Epithelial cell of proximal tubule (primary cell): ENCODE measurements at places on chromosomes 2 and 18. TPM values are rescaled to one million over a fixed set of nuclear protein-coding genes. Genes with fewer than 3 reads are reported as not detected.
A peak's percentile ranks its signal among the peaks of the same experiment; 100 is the strongest.

Gene IL1RL1
- total RNA-seq = 0.58 and 4.7 TPM in 2 replicates

Gene RAX
- not detected in 2 replicates for total RNA-seq

Gene POTEI
- not detected in 2 replicates for total RNA-seq

Gene LYG1
- total RNA-seq = 0.12 and 0.22 TPM in 2 replicates

Gene OTOS
- total RNA-seq = not detected in 2 replicates

Gene LIMS3
- 1.7 and 9.3 TPM in 2 replicates for total RNA-seq

GRCh38 chr2:132384491-132385151, 32.0 kb upstream of the GPR39 start:
- DNase-seq = no peak

- no peak for DNase-seq
Measured at GRCh38 chr2:223052548-223053483, 826 bp downstream of the KCNE4 start.

GRCh38 chr2:120851116-120851773, 115.6 kb downstream of the GLI2 start:
- DNase-seq = no peak

GRCh38 chr18:43067570-43067969, 47.9 kb downstream of the RIT2 start:
- no peak for DNase-seq

DNA sequence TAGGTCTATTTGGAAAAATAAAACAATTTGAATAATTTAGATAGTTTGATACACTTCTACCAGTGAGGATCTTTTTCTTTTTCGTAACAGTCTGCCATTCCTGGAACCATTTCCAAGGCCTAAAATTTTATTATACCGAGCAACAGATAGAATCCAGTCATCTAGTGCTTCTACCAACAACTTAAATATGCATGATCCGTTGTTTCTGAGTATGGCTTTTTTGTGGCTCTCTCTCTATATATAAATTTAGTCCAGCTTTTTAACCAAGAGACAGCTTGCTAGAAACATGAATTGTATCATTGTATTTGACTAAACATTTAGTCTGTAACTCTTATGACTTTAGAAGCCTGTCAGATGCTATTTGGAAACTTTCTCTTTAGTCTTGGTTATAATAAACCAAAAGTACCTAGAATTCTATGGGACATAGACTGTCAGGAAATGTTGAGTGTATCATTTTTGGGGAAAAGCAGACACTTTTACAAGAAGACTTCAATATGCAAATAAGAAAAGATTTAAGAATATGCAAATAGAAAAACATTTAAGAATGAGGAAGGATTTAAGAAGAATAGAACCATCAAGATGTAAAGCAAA, 161.4 kb downstream of the ZEB2 start:
- no peak for DNase-seq

GRCh38 chr2:26139269-26140183, 33.4 kb upstream of the GAREM2 start:
- no peak for DNase-seq

- DNase-seq = peak; percentile 15
Measured at GRCh38 chr2:81324046-81324445, 1019.5 kb upstream of the LRRTM1 start.
